T-helper 2 cell (primary cell): ENCODE measurements at places on chromosomes 4 and X.

GRCh38 chr4:164572877-164573279 is 181.1 kb upstream of the SMIM31 start:
- DNase-seq, result no peak

- no peak for DNase-seq
Observed at GRCh38 chrX:136572030-136572429, 40.0 kb downstream of the VGLL1 start.

DNA sequence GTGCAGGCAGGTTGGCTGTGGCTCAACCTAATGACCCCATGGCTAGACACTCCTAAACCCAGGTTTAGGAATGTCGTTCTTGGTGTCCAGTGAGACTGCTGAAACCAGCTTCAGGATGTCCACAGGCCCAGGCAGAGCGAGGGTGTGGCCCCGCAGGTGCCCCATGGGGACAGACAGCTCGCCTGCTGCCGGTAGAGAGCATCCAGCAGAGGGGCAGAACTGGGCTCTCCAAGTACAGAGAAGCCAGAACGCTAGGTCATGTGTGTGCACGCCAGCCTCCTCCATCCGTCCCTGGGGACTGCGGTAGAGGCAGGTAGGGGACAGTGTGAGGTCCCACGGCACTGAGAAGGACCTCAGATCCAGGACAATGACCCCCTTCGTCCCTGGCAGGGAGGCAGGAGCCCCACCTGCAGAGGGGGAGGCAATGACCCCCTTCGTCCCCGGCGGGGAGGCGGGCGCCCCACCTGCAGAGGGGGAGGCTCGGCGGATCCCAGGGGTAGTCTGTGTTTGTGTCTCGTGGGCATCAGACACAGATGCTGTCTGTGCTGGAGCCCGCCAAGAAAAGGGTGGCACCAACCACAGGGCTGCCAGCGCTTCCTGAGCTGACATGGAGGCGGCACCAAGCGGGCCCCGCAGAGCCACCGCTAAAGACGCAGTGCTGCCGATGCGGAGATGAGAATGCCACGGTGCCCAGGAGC is 118.4 kb downstream of the FAM53A start:
- no peak for DNase-seq

DNA sequence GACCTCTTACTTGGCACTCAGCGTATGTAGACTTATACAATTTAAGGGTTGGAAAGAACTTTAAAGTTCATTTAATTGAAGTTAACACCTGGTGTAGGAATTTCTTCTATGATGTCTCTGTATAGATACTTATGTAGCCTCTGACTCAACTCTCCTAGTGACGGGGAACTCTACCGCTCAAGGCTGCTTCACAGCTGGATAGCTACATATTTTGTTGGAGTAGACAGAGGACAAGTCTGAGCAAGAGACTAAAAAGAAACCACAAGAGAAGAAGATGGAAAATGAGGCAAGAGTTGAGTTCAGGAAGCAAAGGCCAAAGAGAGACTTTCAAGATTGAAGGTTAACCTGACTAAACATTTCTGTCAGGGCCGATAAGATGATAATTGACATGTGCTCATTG is 52.6 kb downstream of the GPR50 start:
- DNase-seq, result no peak

- no peak for DNase-seq
Observed at GRCh38 chr4:42915484-42915883, 23.0 kb downstream of the GRXCR1 start.

- no peak for DNase-seq
Observed at GRCh38 chrX:122579526-122579925, 604.6 kb upstream of the GRIA3 start.

DNA sequence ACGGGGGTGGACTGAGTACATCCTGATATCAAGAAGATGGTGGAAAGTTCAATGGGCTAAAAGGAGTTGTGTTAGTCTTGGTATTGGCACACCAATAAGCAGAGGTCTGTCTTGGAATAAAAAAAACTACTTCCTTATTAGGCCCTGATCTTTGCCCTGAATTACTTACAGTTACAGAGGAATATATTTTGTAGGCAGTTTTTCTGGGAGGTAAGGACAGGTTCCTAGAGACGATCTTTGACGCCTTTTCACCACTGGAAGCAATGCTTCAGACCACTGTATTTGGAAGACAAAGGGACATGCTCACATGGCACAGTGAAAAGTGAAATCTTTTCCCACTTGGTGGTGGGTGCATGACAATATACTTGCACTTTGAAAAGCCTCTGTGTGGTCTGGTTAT is 618 bp upstream of the XK start:
- DNase-seq, result no peak

DNA sequence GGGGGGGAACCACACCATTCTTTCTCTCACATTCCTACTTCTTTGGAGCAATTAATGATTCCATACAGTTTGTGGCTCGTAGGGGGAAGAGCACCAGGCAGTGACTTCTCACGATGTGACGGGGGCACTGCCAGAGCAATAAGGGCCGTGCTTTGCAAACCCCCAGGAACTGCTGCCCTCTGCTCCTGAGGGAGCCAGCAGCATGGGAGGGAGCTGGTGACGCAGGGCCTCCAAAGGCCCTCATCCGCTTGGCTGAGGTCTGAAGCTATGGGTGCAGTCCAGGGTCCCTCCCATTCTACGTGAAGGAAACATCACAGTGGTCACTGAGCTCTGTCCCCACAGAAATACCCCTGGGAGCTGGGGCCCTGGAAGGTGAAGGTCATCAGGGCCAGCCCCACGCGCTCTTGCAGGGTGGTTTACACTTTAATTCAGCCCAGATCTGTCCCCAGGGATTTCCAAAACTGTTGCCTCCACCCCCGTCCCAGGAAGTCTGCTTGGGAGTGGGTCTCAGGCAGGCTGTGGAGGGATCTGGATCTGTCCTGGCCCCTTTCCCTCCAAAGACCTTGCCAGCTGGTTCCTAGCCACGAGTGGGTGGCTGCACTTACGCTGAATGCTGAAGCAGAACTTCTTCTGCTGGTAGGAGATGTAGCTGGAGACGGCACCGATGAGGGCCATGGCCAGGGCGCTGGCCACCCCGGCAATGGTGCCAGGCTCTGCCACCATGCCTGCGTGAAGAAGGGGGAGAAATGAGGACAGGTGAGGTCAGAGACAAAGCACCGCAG is 82.6 kb downstream of the MTMR1 start:
- DNase-seq, result no peak

DNA sequence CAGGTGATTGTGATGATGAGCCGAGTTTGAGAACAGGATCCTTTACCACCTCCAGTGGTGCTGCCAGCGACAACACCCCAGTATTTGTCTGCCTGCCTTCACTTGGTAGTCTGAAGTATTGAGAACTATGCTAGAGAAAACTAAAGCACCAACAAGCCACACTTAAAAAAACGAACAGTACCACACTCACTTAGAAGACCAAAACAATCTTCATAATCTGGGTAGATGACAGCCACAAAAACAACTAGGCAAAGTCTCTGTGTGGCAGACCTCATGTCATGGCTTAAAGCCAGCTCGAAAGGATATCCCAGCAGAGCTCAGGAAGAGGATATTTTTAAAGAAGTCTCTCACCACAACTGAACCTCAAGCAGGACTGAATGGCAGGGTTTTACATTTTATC is 236.0 kb downstream of the GPC3 start:
- no peak for DNase-seq

GRCh38 chr4:110183643-110184042 is 14.8 kb downstream of the ELOVL6 start:
- no peak for DNase-seq

DNA sequence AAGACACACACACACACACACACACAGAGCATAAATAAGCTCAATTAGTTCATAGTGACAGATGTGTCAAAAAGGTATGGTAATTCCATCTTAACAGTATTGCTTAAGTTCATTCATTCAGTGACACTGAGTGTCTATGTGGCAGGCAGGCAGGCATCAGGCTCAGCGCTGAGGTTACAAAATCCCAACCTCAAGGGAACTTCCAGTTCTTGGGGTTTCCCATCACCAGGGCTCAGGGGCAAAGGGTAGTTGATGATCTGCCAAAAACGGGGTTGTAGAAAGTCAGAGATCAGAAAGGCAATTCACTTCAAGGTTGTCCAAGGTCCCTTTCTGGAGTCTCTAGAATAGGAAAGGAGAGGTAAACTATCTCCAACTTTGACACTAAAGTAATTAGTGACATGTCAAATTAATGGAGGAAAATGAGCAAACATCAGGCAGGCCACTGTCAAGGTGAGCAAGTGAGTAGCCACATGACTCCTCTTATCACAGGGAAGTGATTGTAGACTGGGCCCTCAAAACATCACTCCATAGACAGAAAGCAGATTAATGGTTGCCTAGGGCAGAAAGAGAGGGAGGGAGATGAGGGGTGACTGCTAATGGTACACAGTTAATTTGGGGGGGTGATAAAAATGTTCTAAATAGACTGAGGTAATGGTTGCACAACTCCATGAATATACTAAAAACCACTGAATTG is 41.8 kb downstream of the GPC4 start:
- DNase-seq, result no peak

- no peak for DNase-seq
Observed at GRCh38 chr4:168502861-168503260, 6.0 kb downstream of the PALLD start.

GRCh38 chr4:89109841-89110540 is 1.3 kb upstream of the TIGD2 start:
- no peak for DNase-seq

- DNase-seq, result no peak
Observed at GRCh38 chr4:62487016-62487415, 1286.9 kb downstream of the ADGRL3 start.

DNA sequence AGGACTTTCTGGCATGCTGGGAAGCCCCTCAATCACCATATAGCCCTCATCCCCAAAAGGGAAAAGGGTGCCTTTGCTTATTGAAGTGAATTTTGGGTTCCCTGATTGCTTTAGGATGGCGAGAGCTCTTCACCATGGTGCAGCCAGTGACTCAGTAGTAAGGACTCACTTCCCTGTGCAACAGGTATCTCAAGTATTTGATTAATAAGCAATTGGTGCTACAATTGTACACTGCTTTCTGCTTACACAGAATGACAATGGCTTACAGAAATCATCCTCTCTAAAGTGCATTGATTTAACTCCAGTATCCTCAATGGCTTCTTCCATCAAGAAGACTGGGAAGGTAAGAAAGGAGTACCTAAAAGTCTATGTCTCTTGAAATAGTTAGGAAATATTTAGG is 143.7 kb upstream of the SMIM10 start:
- no peak for DNase-seq

- no peak for DNase-seq
Observed at GRCh38 chr4:40843696-40844095, 93.9 kb downstream of the NSUN7 start.

- no peak for DNase-seq
Observed at GRCh38 chrX:146755214-146755613, 54.4 kb upstream of the CXorf51B start.

- no peak for DNase-seq
Observed at GRCh38 chr4:100736641-100737451, 219.0 kb upstream of the EMCN start.

DNA sequence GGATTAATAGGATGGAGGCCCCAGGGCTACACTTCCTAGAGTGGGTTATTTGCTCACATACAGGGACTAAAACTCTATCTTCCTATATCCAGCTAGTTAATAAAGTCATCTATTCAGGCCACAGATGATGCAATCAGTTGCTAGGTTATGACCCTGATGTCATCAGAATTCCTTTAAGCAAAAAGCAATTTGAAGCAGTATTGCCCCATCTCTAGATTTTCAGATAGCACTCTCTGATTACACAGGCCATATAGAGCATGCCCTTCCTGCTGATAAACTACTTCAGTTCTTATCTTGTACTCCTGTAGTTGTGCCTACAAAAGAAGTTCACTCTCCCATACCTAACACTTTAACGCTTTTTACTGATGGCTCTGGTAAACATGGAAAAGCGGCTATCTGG is 84.8 kb downstream of the TMEM144 start:
- DNase-seq, result no peak

GRCh38 chr4:142817442-142817841 is 28.7 kb downstream of the INPP4B start:
- DNase-seq, result no peak

- no peak for DNase-seq
Observed at GRCh38 chr4:39446483-39446841, 12.3 kb downstream of the RPL9 start.

DNA sequence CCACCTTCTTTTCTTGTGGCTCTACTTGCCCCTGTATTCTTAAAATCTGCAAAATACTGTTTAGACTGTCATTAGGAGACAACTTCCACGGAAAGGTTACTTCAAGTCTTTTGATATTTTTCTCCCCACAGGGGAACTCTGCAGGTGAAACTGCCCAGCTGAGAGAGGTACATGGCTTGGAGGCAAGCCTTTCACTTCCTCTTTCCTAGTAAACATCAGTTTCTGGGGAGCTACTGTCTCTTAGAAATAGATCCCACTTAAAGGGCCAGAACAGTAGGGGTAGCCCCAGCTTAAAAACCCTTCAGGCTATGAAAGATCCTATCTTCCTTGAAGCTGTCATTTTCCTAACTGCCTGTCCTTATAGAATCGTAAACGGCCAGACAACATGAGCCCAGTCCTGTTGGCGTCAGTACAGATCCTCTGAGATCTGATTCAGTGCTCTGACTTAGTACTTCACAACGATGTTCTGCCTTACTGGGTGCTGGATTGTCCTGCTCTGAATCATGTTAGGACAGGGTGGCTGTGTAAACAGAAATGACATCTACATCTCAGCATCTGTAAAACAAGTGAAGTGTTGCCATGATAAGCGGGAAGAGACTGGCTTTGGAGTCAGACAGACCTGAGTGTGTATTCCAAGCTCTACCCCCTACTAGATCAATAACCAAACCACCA is 102.1 kb downstream of the ITIH6 start:
- no peak for DNase-seq

GRCh38 chr4:149145803-149146202 is 669.8 kb downstream of the IQCM start:
- DNase-seq, result no peak

DNA sequence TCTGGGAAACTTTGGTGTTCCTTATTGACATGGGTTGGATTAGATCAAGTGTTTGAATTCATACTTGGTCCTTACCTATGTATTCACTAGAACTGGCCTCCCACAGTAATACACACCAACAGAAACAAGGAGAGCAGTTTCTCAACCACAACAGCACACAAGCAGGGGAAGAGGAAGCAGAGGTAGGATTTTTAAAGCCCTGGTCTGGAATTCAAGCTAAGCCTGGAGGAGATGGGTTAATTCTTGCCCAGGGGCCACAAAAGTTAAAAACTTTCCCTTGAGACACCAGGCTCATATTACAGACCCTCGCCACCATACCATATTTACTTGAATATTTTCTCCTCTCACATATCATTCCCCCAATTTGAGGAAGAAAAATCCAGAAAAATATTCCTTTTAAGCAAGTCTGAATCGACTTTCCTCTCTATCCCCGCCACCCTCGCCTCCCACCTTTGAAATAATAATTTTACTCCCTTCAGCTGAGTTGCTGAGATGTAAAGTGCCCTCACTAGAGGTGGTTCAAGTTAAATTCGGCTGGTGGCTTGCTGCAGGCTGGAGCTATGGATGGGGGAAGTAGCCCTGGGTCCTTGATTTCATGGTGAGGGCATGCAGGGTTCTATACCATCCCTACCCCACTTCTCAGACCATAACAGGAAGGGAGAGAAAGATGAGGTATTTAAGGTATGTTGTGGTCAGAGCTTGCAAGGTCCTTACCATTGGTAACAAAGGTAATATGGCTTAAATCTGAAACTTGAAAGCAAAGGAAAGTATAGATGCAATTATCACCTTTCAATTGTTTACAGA is 440.2 kb downstream of the INPP4B start:
- no peak for DNase-seq

GRCh38 chr4:48341776-48342605 is 662 bp downstream of the SLAIN2 start:
- DNase-seq, result peak; percentile 35
